ENCODE measurements at places on chromosomes 4 and X.

GRCh38 chrX:136767104-136767941 lies 13.4 kb downstream of the ARHGEF6 start:
- peak; percentile 48 for DNase-seq

GRCh38 chr4:30757357-30757756 lies 37.2 kb downstream of the PCDH7 start:
- peak; percentile 87 for DNase-seq

- no peak for DNase-seq
These were observed 18.6 kb downstream of the ZCCHC4 start for GRCh38 chr4:25330905-25331808.

DNA sequence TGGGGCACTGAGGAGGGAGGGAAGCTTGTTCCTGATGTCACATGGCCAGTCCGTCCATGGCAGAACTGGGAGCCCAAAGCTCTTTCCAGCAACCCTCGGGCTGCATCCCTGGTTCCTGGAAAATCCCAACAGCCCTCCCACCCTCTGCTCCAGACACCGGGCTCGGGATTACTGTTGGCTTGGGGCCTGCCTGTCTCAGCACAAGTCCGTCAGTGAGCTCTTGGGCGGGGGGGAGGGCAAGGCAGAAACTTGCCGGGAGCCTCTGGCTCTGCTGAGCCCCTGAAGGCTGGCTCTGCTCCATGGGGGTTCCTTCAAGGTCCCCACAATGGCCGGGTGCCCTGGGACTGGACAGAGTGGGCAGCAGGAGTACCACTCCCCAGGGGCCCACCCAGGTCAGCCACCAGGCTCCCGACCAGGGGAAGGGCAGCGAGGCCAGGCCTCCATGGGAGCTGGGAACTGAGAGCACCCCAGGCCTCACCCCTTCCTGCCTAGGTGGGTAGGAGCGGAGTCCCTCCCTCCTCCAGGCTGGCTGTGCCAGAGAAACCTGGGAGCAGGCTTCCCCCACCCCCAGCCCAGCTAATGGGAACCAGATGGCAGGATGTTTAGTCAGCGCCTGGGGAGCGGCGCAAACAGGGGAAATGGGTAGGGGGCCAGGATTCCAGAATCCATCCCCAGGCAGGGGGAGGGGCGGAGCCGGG lies 6.4 kb upstream of the HAUS7 start:
- peak; percentile 27 for DNase-seq

GRCh38 chr4:4712800-4713528 lies 146.5 kb upstream of the MSX1 start:
- no peak for DNase-seq

- DNase-seq: no peak
These were observed 76.5 kb downstream of the DDIT4L start for GRCh38 chr4:100113732-100114131.

DNA sequence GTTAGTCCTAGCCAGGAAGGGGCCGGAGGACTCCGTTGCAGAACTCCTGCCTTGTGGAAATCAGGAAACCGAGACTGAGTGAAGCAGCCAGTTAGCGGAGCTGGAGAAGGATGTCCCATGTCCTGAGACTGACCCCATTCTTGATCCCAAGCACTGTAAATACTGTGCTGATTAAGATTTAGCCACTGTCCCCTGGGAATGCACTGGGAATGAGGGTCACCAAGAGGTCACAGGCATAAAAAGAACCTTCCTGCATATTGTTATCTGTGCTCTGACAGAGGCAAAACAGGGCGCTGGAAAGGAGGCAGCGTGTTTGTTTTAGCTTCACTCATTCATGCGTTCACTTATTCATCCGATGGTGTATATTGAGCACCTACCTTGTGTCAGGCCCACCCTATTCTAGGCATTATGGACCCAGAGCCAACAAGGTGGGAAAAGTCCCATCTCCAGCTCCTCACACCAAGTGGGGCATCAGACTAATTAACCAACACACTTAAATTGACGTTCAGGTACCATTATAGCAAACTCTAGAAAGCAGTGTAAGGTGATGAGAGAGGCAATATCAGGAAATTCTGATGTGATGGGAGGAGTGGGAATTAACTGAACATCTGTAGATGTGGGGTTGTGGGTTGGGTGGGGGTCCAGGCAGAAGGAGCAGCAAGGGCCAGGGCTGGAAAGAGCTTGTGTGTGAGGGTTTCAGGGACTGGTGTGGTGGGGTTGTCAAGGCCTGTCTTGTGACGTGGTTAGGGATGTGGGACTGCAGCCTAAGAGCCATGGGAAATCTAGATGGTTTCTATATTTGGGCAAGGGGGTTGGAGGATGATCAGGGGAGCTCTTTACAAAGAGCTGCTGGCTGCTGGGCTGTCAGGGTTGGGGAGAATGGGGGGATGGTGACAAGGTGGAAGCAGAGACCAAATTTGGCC lies 10.6 kb upstream of the SLC2A9 start:
- DNase-seq: no peak

GRCh38 chr4:152850377-152850776 lies 70.6 kb downstream of the ARFIP1 start:
- DNase-seq: peak; percentile 51
